ENCODE measurements at places on chromosomes 12 and 14.

- no peak for DNase-seq
Measured at GRCh38 chr12:38501991-38502390, 185.4 kb downstream of the ALG10B start.

DNA sequence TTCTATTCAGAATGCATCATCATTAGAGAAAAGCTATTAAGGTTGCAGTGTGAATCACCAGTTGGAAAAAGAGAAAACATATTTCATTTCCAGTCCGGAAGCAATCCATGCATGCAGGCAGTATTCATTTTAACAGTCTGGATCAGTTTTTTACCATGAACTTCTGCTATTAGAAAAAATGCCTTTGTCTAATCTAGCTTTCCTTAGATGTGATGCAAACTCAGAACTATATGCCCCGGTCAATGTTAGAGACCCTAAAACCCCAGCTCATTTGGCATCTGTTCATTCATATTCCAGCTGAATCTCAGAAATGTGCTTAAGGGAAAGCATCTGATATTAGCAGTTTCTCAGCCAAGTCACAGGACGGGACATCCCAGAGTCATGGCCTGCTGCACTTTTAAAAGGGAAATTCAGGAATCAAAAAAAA lies 8.5 kb downstream of the IRAK3 start:
- DNase-seq = no peak

GRCh38 chr12:68240079-68240478 lies 13.3 kb downstream of the IL22 start:
- DNase-seq = peak; percentile 39

GRCh38 chr14:68255693-68256178 lies 436.2 kb downstream of the RAD51B start:
- DNase-seq = no peak

DNA sequence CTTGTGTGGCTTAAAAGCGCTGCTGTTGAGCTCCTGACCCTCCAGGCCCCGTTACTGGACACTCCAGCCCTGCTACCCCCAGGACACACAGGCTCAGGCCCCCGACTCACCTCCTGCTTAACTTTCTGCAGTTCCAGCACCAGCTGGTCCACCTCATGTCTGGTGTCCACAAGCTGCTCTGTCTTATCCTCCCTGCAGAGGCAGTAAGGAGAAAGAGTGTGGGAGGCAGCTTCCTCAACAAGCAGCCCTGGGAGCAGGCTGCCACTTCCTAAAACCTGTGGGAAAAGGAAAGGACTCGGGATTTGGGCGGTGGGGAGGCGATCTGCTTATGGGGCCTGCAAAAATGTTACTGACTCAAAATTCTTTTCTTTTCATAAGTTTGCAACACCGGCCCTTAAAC lies 79.2 kb downstream of the CCDC88C start:
- DNase-seq = no peak

- DNase-seq = no peak
Measured at GRCh38 chr14:77212943-77213678, 31.5 kb downstream of the TMEM63C start.

DNA sequence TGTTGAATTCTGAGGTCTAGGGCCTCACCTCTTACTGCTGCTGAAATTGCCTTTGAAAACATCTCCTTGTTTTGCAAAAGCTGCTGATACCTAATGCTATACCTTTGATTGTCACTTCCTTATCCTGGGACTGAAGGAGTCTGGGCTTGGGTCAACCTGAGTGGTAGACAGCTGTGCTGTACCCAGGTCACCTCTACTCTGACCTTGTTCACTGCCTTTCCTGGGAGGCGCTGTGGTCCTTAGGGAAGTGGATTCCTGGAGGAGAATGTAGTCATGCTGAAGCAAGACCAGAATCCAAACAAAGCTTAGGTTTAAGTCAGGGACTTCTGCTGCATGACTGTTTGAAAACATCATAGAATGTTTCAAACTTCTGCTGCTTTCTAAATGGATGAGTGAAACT lies 191.4 kb downstream of the SNAPC1 start:
- DNase-seq = no peak

- DNase-seq = no peak
Measured at GRCh38 chr12:98232753-98233390, 282.5 kb upstream of the TMPO start.

DNA sequence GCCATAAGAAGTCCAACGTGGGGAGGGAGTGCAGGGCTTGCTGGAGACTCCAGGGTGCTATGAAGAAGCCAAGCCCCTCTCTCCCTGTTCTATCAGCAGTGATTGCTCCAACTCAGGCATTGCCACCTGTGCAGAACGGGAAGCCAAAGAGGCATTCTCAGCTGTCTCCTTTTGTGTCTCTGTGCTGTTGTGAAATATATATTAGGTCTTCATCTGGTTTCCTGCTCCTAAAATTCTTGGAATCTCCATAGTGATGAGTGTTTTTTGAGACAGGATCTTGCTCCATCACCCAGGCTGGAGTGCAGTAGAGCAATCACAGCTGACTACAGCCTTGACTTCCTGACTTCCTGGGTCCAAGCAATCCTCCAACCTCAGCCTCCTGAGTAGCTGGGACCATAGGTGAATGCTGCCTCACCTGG lies 51.2 kb upstream of the AEBP2 start:
- DNase-seq = no peak
